HEK293T (cell line): ENCODE measurements at places on chromosomes 6 and 20.
A peak's percentile ranks its signal among the peaks of the same experiment; 100 is the strongest.

GRCh38 chr6:119284861-119285521 is 64.6 kb downstream of the MAN1A1 start:
- DNase-seq: peak; percentile 33

GRCh38 chr6:144481527-144481926 is 196.4 kb downstream of the UTRN start:
- no peak for DNase-seq

DNA sequence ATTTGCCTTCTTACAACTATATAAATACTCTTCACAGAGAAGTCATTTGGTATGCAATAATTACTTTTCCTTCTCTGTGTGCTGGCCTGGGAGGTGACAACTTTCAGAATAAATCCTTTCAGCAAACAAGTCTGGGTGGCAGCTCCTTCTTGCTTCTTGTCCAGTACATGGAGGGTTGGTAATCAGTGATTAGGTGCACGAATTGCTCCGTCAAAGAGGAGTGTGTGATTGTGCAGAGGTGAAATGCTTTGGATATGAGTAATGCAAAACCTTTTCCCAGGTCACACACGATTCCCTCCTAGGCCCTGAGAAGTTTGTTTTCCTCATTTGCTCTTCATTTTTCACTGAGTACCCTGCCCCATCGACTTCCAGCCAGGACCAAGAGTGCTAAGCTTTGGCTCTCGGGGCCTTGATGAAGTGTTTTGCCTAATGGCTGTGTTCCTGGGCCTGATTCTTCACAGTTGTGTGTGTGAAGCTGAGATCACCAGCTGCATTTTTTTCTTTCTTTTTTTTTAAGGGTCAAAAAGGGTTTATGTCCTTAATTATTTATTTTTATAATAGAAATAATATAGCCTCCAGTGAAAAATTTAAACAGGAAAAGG is 216.5 kb downstream of the ZMYND8 start:
- DNase-seq: no peak

DNA sequence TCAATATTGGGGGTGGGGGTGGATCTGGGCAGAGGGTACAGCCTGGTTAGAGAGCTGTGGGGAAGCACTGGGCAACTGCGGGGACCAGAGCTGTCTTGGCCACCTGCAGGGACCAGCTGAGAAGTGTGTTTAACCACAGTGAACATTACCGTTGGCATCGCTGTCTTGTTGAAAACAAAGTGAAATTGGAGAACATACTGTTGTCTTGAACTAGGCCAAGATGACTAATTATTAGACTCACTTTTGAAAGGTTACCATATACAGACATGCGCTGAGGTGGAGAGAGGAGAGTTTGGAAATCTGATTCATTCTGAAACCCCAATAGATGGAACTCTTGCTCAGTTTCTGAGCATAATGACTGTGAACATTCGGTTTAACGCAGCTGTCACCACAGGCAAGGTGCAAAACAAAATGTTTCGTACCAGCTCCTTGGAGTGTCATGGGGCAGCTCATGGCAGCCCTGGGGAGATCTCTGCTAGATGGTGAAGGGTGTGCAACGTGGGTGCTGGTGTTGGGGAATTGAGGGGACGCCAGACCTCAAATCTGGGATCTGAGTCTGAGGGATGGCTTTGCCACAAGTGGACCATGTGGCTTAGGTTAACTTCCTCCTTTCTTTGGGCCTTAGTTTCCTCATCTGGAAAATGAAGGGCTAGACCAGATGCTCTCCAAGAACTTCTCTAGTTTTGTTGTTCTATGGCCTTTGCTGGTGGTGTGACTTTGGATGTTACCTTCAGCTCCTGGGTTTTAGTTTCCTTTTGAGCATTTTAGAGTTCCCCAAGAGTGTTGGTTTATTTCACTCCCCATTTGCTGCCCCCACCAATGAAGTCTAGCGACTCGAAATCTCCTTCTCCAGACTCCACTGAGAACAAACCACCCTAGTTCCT is 24.6 kb upstream of the GTSF1L start:
- DNase-seq: no peak

GRCh38 chr20:34083137-34083536 is 28.9 kb downstream of the EIF2S2 start:
- no peak for DNase-seq

DNA sequence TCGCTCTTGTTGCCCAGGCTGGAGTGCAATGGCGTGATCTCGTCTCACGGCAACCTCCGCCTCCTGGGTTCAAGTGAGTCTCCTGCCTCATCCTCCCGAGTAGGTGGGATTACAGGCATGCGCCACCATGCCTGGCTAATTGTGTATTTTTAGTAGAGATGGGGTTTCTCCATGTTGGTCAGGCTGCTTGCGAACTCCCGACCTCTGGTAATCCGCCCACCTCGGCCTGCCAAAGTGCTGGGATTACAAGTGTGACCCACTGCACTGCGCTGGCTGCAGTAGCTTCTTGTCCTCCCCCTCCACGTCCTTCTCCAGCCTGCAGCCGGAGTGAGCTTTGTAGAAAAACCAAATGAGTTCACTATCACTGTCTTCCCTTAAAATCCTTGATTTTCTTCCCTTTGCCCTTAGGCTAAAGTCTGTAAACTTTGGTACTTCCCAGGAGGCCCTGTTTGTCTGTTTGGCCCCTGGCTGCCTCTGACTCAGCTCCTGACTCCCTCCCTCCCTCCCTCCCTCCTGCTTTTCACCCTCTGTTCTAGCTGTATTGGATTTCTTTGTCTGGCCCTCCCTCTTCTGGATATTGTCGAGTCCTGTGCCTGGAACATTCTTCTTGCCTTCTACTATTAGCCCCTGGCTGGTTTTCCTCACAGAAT is 12.9 kb downstream of the PARD6B start:
- peak; percentile 59 for DNase-seq

GRCh38 chr6:42889815-42890214 is 10.4 kb downstream of the RPL7L1 start:
- no peak for DNase-seq

GRCh38 chr6:22821664-22822320 is 252.4 kb downstream of the HDGFL1 start:
- no peak for DNase-seq

DNA sequence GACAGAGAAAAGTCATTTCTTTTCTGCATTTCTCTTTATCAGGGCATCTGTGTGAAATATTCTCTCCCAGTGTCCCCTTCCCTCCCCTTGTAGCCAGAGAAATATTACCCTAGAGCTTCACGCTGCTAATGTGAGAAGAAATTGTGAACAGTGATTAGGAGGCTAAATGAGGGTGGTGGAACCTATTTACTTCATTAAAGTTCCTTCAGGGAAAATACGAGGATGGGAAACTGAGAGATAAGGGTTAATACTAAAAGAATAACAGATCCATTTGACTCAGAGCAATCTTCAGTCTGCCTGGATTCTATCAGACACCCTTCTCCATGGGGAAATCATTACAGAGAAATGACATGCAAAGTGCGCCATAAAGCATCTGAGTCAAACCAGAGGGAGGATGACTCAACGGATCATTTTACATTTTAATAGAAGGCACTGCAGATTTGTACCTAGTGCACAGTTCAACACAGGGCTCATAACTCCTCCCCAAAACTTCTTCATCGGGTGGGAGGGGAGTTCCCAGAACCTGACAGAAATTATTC is 131.3 kb downstream of the GJA10 start:
- DNase-seq: peak; percentile 53

GRCh38 chr6:154169193-154169847 is 130.3 kb downstream of the OPRM1 start:
- no peak for DNase-seq

GRCh38 chr6:14148471-14148870 is 30.9 kb downstream of the CD83 start:
- no peak for DNase-seq

DNA sequence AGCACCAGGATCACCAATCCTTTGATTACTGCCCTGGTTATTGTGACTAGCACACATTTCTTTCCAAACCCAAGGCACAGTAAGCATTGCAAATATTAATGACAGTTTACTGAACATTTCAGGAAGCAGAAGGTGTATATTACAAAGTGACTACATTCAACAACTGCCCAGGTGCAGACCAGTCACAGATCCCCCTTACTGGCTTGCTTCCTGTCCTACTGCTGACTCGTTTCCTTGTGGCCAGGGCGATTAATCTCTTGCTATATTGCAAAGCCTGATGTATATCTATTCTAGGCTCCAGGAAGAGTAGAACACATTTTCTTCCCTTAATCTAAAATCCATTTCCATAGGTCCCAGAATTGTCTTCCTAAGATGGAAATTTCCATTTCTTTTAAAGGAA is 77.2 kb upstream of the EPHA7 start:
- DNase-seq: no peak

DNA sequence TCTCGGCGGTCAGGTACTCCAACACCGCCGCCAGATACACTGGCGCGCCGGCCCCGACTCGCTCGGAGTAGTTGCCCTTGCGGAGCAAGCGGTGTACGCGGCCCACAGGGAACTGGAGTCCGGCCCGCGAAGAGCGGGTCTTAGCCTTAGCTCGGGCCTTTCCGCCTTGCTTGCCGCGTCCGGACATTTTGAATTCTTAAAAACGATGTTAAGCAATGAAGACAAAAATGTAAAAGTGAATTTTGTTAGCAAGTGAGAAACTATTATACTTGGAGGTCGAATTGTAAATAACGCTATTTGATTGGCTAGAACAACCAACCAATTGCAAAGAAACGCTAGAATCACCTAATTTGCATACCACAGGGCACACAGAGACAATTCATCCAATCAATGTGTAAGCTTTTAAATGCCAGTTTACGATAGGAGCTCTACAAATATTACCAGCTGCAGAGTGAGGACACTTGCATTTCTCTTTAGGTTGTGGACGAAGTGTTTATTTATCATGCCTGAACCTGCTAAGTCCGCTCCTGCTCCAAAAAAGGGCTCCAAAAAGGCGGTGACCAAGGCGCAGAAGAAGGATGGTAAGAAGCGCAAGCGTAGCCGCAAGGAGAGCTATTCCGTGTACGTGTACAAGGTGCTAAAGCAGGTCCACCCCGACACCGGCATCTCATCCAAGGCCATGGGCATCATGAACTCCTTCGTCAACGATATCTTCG is 112.0 kb downstream of the HFE start:
- DNase-seq: peak; percentile 71

DNA sequence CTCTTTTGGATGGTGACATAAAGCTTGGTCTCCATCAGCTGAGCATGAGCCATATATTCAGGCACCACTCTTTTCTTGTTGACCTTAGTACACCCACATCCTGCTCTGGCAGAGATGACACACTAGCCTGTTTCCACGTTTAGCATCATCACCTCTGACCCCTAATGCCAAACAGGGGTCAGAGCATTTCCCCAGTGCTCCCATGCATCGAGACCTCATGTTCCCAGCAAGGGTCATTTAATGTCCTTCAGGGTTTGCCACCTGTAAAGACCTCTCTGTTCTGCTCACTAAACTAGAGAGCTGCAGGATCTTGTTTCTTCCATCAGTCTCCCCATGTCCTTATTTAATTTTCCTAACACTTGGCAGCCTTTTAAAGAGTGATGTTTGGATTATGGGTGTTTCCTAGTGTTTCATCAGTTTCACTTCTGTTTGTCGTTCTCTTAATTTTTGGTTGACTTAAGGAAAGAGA is 97.5 kb downstream of the AIG1 start:
- no peak for DNase-seq

GRCh38 chr6:111552241-111552744 is 53.4 kb downstream of the TRAF3IP2 start:
- peak; percentile 75 for DNase-seq

DNA sequence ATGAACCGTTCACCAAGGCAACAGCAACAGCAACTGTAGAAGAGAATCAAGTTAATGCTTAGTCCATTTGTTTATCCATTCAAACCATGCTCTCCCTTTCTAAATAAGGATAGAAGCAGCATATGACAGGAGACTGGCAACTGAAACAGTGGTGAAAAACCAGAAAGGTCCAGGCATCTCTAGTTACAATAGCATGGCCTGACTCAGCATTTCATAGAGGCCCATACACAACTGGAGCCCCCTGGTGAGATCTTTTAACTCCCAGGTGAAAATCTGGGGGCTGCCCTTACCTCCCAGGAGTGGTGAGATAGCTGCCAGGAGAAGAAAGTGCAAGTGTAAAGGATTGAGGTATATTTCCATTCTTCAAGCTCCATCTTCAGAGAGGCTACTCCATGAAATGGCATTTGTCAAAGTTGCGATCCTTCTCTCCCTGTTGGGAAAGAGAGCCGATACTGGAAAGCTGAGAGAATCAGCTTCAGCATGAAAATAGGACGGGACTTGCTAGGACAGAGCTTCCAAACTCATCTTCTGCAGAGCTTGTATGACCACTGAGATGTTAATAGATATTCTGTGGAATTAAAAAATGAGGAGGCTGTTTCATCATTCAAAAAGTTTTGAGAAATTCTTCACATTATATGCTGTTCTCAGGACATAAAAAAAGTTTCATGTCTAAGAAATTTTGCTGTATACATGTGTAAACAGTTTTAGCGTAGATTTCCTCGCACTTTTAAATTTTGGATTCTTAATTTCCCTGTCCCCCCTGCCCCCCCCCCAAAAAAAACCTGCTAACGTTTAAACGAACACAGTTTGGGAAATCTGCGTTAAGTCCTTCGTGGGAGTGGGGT is 10.9 kb upstream of the SLC2A12 start:
- DNase-seq: peak; percentile 31

DNA sequence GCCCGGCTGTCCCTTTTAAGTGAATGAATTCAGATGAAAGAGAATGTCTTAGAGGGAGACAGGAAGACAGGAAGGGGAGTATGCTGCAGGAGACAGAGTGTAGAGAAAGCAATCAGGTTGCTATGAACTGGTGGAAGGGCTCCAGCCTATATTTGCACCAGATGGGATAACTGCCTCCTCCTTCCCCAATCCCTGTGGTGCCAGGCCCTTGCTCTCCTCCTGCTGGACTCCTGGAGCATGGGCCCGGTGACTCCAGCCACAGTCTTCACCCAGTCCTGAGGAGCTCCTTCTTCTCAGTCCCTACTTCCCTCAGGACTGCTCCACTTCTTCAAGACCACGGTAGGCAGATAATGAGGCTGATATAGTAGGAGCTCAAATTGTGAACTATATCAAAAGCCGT is 91.8 kb downstream of the TMEM200A start:
- no peak for DNase-seq

GRCh38 chr6:28803337-28803709 is 120.5 kb downstream of the TRIM27 start:
- DNase-seq: peak; percentile 22
